Midbrain (tissue), 1 donor: ENCODE measurements at places on chromosomes 4 and X.

- no peak for DNase-seq
Observed at GRCh38 chrX:24920769-24921168, 95.0 kb downstream of the ARX start.

GRCh38 chr4:149521611-149522425, 293.8 kb downstream of the IQCM start:
- no peak for DNase-seq

GRCh38 chr4:143458966-143459365, 54.5 kb upstream of the SMARCA5 start:
- DNase-seq = no peak

DNA sequence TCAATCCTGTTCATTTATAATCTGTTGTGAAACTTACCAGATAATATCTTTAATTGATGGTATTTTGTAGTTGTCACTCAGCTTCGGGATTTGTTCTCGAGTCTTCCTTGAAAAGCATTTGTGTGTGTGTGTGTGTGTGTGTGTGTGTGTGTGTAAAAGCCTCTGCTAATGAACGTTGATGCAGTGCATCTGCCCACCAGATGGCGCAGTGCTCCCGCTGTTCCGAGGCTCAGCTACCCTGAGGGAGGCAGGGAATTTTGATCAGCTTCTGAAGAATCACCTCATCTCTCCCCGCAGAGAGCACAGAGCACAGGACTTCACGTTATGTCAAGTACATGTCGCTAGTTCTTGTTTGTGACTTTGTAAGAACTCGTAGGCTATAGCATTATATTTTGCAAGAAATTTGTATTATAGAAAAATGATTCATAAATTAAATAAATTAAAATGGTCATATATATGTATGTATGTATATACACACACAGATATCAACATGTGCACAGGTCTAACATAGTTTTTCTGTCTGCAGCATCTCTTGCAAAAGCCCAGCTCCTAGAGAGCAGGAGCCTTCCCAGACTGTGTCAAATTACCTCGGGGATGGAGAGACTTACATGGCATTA, 316.7 kb upstream of the IGFBP7 start:
- peak; percentile 81 for DNase-seq

DNA sequence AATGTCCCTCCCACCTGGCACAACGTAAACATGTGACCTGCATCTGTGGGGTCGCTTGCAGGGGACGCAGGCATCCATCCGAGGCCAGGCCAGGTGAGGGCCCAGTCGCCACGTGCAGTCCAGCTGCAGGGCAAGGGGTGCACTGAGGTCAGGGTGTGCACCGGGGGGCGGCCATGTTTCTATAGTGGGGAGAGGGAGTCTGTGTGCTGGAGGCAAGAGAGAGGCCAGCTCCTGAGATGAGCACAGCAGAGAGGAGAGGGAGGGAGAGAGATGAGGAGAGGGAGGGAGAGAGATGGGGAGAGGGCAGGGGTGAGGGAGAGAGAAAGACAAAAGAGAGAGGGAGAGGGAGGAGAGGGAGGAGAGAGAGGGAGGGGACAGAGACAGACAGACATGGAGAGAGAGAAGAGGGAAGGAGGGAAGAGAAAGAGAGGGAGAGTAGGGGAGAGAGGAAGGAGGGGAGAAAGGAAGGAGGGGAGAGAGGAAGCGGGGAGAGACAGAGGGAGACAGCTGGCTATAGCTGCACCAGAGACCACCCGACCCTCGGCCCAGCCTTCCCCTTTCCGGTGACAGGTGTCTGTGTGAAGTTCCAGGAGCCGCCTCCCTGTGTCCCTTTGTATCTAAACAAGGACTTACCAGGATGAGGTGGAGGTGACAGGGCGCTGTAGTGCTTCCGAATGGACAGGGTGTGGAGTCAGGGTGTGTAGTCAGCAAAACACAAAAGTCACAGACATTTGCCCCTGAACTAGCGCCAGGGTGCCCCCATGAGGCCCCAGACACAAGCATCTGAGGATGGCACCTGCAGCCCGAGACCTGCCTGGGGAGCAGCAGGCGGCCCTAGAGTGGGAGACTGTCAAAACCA, 68.7 kb downstream of the ADRA2C start:
- DNase-seq = no peak

DNA sequence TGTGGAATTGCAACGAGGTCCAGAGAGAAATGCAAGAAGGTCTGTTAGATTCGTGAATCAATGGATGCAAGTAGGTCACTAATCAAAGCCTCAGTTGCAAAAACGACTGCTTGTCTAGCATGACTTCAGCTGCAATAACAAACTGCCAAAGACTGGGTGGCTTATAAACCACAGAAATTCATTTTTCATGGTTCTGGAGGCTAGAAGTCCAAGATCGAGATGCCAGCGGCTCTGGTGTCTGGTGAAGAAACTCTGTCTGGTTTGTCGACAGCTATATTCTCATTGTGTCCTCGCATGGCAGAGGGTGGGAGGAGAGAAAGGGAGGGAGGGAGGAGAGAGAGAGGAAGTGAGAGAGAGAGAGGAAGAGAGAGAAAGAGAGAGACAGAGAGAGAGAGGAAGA, 114.7 kb downstream of the MXRA5 start:
- DNase-seq = no peak

- no peak for DNase-seq
Observed at GRCh38 chr4:32778025-32778424, 2057.9 kb downstream of the PCDH7 start.

GRCh38 chr4:38290366-38290765, 330.2 kb downstream of the PTTG2 start:
- DNase-seq = no peak

- no peak for DNase-seq
Observed at GRCh38 chr4:81754169-81754568, 282.5 kb upstream of the RASGEF1B start.

- no peak for DNase-seq
Observed at GRCh38 chrX:47456080-47456479, 26.9 kb downstream of the ZNF41 start.

DNA sequence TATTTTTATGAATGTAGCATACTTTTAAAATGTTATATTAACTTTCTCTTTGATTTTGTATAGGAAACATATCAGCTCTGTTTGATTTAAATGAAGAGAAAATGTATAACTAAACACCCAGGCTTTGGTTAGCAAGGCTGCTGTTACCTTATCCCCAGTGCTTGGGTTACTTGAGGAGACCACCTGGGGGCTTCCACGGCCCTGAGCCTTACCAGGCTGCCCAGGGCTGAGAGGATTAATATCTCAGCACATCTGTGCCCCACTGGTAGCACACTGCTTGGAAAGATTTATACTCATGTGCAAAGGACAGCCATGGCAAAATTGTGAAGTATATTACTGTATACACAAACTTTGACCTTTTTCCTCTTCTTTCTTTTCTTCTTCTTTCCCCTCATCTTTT, 752.9 kb downstream of the RAPGEF2 start:
- no peak for DNase-seq
